PC-3 (cell line): ENCODE measurements at places on chromosomes 2 and 18. TPM values are rescaled to one million over a fixed set of nuclear protein-coding genes. Genes with fewer than 3 reads are reported as not detected.

- H3K36me3 ChIP-seq, result no peaks in the 10 kb centered on the region
- no peak for DNase-seq
- H3K27ac ChIP-seq, result no peak overlapping the region
- H3K4me1 ChIP-seq, result no peaks in the 10 kb centered on the region
- H3K27me3 ChIP-seq, result no peaks in the 10 kb centered on the region
These were observed 37.5 kb downstream of the KCNG3 start for GRCh38 chr2:42456126-42456839.

DNA sequence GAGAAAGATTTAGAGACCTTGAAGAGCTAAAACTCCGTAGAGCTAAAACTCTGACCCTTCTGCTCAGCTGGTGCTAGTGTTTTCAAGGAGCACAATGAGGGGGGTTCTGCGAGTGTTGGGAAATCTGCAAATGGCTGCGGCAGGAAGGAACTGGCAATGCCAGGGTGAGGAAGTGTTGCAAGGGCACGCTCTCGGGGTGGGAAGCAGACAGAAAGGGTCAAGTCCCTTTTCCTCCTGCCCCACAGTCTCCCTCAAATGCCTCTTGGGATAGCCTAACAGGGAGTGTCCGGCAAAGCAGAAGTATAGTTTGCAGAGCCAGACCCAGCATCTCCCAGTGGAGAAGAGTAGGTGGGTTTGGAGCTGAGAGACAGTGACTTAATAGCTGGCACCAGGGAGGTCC lies 60.5 kb downstream of the NCAPH start:
- no peaks in the 10 kb centered on the region; the same call in 1 of the 2 replicates for H3K4me1 ChIP-seq
- no peaks in the 10 kb centered on the region for H3K36me3 ChIP-seq
- no peak overlapping the region for H3K4me3 ChIP-seq
- no peak overlapping the region for H3K27ac ChIP-seq
- DNase-seq, result no peak

Gene AFF3
- 0.04 and 0.06 TPM in 2 replicates for total RNA-seq

- no peak overlapping the region for H3K27ac ChIP-seq
- peak; percentile 40 for DNase-seq
- H3K4me3 ChIP-seq, result no peak overlapping the region
- peaks cover 8% of the 10 kb centered on the region for H3K4me1 ChIP-seq
- no peaks in the 10 kb centered on the region for H3K27me3 ChIP-seq
- H3K36me3 ChIP-seq, result no peaks in the 10 kb centered on the region
These were observed 417.9 kb downstream of the NRXN1 start for GRCh38 chr2:50614056-50614455.

- H3K27ac ChIP-seq, result no peak overlapping the region
- H3K4me1 ChIP-seq, result no peaks in the 10 kb centered on the region
- H3K4me3 ChIP-seq, result no peak overlapping the region
- H3K27me3 ChIP-seq, result peaks cover 63% of the 10 kb centered on the region
- DNase-seq, result no peak
These were observed 35.1 kb downstream of the CAPN13 start for GRCh38 chr2:30772021-30772705.

Gene DGKD
- total RNA-seq, result 23.3 and 36.2 TPM in 2 replicates

Gene KCNF1
- total RNA-seq, result 1.3 and 1.8 TPM in 2 replicates

Gene GREB1
- 0.29 and 0.62 TPM in 2 replicates for total RNA-seq

- H3K27me3 ChIP-seq, result no peaks in the 10 kb centered on the region
- no peak for DNase-seq
- H3K27ac ChIP-seq, result no peak overlapping the region
- no peak overlapping the region for H3K4me3 ChIP-seq
- H3K36me3 ChIP-seq, result no peaks in the 10 kb centered on the region
These were observed 133.0 kb downstream of the FSHR start for GRCh38 chr2:49021271-49021670.

DNA sequence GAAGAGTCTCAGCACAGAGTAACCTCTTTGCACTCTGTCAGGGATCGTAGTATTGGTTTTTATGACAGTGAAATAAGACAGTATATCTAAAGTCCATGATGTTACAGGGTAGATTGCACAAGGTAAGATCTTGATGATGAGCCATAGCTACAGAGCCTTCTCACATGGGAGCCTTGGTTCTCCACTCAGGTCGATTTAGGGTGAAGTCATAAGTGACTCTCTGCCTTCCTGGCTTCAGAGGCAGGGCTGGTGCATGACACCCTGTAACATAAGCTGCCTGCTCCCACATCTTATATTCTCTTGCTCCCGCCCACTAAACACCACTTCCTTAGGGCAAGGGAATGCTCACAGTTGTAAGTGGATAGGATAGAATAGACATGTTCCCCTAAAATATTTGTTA lies 13.3 kb downstream of the DAPL1 start:
- no peaks in the 10 kb centered on the region for H3K36me3 ChIP-seq
- H3K4me3 ChIP-seq, result no peak overlapping the region
- H3K27me3 ChIP-seq, result peaks cover 34% of the 10 kb centered on the region
- H3K27ac ChIP-seq, result no peak overlapping the region
- DNase-seq, result no peak

- H3K27me3 ChIP-seq, result no peaks in the 10 kb centered on the region
- H3K36me3 ChIP-seq, result peaks cover 17% of the 10 kb centered on the region; the same call in 1 of the 2 replicates
- peaks cover 4% of the 10 kb centered on the region; the same call in 1 of the 2 replicates for H3K4me1 ChIP-seq
- no peak overlapping the region for H3K27ac ChIP-seq
- no peak for DNase-seq
- no peak overlapping the region for H3K4me3 ChIP-seq
These were observed 125.9 kb downstream of the LYPD1 start for GRCh38 chr2:132544006-132544630.

DNA sequence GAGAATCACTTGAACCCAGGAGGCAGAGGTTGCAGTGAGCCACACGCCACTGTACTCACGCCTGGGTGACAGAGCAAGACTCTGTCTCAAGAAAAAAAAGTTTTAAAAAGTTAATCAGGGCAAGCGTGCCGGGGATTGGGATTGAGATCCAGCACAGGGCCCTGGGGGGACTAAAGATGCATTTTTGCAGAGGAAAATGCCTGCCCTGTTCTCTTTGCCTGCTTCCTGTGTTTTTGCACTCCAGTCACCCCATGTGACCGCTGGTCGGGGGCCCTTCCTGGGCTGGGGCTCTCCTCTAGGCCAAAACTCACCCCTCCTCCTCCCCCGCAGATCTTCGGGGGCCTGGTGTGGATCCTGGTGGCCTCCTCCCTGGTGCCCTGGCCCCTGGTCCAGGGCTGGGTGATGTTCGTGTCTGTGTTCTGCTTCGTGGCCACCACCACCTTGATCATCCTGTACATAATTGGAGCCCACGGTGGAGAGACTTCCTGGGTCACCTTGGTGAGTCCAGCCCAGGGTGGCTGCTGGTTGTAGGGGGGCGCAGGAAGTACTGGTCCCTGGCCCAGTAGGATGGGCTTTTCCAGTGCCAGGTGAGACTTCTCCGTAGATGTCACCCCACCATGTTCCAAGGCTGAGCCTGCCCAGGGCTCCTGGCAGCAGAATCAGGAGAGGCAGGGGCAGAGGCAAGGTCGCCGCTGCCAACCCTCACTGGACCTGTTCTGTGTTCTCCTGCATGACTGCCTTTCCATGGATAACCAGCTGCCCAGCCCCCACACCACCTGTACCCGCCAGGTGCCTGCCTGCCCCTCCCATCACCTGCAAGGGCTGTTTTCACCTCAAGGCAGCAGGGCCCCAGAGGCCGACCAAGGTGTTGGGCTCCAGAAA lies 22.4 kb downstream of the MAL start:
- H3K4me3 ChIP-seq, result no peak overlapping the region
- H3K27ac ChIP-seq, result no peak overlapping the region
- DNase-seq, result no peak
- no peaks in the 10 kb centered on the region for H3K36me3 ChIP-seq

DNA sequence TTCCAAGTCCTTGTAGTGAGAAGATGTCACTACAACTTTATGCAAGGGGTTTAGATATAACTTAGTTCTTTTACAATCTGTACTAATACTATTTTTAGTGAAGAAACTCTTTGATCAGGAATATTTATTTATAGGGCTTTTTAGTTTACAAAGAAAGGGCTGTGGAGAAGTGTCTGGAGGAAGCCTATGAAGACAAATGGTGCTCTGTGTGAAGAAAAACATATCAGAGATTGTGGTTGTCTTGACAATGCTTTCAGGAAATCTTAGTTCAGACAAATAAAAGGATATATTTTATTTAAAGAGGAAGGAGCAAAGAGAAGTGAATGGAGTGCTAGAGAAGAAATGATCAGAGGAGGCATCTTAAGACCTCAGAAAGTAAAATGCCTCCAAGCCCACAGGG lies 824.9 kb downstream of the DCDC2C start:
- DNase-seq, result no peak
- no peak overlapping the region for H3K4me3 ChIP-seq
- no peaks in the 10 kb centered on the region for H3K27me3 ChIP-seq
- no peaks in the 10 kb centered on the region for H3K36me3 ChIP-seq

GRCh38 chr2:221397187-221397586 lies 174.9 kb downstream of the EPHA4 start:
- peak; percentile 82 for DNase-seq
- H3K27ac ChIP-seq, result no peak overlapping the region
- H3K27me3 ChIP-seq, result peaks cover 18% of the 10 kb centered on the region; the same call in 1 of the 2 replicates
- no peak overlapping the region for H3K4me3 ChIP-seq

DNA sequence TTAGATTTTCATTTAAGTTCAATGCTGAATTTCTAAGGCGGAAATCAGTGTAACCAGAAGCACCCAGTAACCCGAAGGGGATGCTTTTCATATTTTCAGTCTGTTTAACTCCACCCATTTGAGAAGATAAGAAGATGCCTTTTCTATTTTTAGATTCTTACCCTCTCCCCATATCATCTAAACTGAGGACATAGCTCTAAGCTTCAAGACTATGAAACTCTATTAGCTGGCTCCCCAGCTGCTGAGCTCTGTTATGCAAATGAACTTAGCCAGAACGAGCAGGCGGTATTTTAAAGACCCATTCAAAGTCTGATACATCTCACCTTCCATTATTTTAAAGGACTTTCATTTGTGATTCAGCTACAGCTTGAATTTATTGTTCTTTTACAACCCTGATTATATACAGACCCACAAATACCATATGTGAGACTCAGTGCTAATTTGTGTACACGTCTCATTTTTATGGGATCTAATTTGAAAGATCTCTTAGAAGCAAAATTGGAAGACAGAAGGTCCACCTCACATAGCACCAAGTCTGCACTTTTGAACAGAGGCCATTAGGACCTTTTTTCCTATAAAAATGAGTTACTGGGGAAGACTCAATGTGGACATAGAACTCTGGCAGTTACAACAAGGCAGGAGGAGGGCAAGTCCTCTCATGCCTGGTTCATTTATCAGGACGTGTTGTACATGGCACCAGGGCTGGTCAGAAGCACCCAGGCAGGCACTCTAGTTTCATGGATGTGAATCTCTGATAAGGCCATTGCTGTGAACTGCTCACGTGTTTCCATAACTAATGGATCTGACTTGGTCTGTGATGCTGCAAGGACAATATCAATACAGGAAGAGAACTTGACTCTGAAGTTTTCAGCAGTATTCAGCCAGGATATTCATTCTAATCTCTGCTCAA lies 16.3 kb downstream of the CDC42EP3 start:
- no peak overlapping the region for H3K4me3 ChIP-seq
- no peaks in the 10 kb centered on the region for H3K27me3 ChIP-seq
- no peak overlapping the region for H3K27ac ChIP-seq
- H3K36me3 ChIP-seq, result peaks cover 11% of the 10 kb centered on the region
- H3K4me1 ChIP-seq, result peaks cover 14% of the 10 kb centered on the region

- DNase-seq, result no peak
- H3K36me3 ChIP-seq, result peaks cover 2% of the 10 kb centered on the region; the same call in 1 of the 2 replicates
- no peaks in the 10 kb centered on the region for H3K27me3 ChIP-seq
- no peak overlapping the region for H3K27ac ChIP-seq
These were observed 819 bp upstream of the KLF11 start for GRCh38 chr2:10042301-10043161.

- no peaks in the 10 kb centered on the region for H3K4me1 ChIP-seq
- H3K36me3 ChIP-seq, result no peaks in the 10 kb centered on the region
- no peak overlapping the region for H3K27ac ChIP-seq
- no peak overlapping the region for H3K4me3 ChIP-seq
- DNase-seq, result no peak
These were observed 7.8 kb upstream of the POMC start for GRCh38 chr2:25176138-25176537.

- no peaks in the 10 kb centered on the region for H3K27me3 ChIP-seq
- no peaks in the 10 kb centered on the region for H3K4me1 ChIP-seq
- H3K36me3 ChIP-seq, result no peaks in the 10 kb centered on the region
- DNase-seq, result no peak
- no peak overlapping the region for H3K4me3 ChIP-seq
- no peak overlapping the region for H3K27ac ChIP-seq
These were observed 118.4 kb downstream of the PKP4 start for GRCh38 chr2:158575051-158575635.
